Activated CD4-positive, alpha-beta T cell treated with anti-CD3 and anti-CD28 coated beads, Interleukin-2, amount 50 U/mL, for 4 hours (primary cell): ENCODE measurements at places on chromosomes 2 and 18.

- no peak for DNase-seq
Measured at GRCh38 chr2:241893265-241893664, 23.7 kb downstream of the RTP5 start.

- no peak for DNase-seq
Measured at GRCh38 chr18:24421831-24422230, 4.6 kb upstream of the IMPACT start.

GRCh38 chr18:13540477-13541182 is 185.7 kb downstream of the FAM210A start:
- DNase-seq = peak; percentile 7

DNA sequence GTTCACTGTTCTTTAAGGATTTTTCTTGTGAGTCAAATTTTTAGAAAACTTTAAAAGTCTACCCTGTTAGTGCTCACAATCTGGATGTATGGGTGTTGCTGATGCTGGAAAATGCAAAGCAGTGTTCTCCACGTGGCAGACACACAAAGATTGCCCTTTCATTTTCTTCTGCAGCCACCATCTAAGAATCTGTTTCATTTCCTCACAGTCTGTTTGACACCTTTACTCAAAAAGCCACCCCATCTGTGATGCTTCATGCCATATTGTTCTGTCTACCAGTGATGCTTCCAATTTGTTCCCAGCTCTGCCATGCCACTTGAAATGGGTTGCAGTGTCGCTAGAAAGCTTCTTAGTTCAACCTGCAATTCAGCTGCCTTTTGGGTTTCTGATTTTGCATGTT is 464.2 kb upstream of the UBE2E3 start:
- DNase-seq = no peak

DNA sequence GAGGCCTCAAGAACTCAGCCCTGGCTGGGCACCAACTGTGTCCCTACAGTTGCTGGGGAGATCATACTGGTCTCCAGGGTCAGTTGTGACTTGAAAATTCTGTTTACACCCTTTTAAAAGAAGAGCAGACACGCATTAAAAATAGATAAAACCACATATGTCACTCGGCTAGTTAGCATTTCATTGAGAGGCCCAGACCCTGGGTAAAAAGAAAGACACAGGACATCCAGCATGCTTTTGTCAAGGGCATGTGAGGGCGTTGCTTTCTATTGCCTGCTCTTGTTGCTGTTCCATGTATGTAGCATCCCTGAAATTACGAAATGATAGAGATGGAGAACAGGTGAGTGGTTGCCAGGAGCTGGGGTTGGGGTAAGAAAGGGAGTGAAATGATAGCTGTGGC is 94.3 kb downstream of the SEPTIN10 start:
- no peak for DNase-seq

DNA sequence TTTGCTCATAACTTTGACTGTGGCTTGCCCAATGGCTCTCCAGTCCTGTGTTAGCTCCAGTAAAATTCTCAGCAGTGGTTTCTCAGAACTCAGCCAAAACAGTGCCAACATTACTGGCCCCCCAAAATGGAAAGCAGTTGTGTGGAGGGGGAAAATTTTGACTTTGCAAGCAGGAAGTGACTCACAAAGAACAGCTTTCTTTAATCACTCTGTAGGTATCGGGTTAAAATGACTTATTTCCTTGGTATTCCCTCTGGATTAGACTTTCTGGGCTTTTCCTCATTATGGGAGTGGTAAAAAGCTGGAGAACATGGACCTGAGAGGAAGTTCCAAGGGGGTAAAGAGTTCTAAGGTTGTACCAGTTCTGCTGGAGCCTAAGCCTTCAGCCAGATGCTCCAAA is 175.7 kb upstream of the RND3 start:
- DNase-seq = no peak

DNA sequence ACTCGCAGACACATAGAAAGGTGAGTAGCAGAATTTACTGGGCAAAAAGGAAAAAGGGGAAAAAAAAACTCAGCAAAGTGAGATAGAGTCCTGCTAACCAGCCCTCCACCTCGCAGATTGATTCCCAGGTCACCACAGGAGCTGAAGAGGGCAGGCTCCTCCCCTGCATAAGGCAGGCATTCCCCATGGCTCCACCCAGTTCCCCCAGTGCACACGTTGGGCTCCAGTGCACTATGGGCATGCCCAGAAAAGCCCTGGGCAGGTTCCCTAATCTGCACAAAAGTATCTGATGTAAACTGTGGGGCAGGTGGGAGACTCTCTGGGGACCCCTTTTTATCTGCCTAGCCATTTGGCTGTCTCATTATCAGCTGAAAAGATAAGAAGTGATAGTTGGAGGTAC is 461.2 kb upstream of the TMEFF2 start:
- DNase-seq = no peak

- DNase-seq = no peak
Measured at GRCh38 chr2:236550701-236551465, 18.7 kb upstream of the ACKR3 start.

DNA sequence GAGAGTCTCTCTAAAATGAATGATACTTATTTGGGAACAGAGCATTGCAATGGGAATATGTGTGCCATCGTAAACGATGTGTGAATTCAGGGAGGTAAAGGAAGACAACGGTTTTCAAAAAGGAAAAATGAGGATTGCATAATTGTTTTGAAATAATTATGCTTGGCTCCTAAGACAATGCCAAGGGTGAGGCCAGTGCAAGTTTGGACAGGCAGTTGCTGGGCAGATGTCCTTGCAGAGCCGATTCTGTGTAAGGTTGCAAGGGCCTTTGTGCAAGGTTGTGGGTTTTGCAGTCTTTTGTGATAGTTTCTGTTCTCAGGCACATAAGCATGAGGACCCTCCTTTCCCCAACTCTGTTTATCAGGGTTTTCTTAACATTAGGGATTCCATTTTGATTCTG is 70.0 kb upstream of the ZNF236 start:
- no peak for DNase-seq
